ENCODE measurements at places on chromosomes 13 and 19.

GRCh38 chr19:31992750-31993149 lies 352.7 kb upstream of the ZNF507 start:
- no peak for DNase-seq

DNA sequence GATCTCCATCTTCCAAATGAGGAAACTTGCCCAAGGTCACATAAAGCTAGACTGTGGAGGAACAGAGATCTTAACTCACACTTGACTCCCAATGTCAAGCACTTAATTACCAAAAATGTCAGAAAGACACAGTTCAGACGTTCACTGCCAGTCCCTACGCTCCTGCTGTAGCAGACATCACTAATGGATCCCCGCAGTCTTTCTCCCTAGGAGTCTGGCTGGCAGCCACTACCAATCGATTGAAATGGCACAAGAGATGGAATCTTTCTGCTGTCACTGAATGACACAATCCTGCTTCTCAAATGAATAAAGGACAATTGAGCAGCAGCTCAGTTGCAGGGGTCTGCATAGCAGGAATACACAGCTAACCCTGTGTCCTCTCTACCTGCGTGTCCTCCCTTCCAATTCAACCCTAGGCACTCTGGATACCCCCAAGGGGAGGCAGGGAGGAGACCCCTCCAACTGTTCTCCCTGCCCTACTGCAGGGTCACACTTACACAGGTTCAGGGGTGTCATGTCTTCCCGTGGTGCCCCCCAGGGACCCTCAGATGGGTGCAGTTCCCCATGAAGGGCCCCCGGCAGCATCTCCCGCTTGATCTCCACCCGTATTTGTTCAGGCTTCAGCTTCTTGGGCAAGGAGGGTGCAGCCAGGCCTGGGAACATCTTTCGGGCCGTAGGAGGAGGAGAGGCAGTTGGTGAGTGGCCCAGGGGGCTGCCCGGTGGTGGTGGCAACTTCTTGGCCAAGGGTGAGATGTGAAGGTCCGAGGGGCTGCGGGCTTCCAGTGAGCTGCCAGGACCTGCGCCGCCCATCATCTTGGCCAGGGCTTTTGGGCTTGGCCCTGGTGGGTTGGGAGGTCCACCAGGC lies 7.9 kb upstream of the AKAP8L start:
- DNase-seq, result no peak

DNA sequence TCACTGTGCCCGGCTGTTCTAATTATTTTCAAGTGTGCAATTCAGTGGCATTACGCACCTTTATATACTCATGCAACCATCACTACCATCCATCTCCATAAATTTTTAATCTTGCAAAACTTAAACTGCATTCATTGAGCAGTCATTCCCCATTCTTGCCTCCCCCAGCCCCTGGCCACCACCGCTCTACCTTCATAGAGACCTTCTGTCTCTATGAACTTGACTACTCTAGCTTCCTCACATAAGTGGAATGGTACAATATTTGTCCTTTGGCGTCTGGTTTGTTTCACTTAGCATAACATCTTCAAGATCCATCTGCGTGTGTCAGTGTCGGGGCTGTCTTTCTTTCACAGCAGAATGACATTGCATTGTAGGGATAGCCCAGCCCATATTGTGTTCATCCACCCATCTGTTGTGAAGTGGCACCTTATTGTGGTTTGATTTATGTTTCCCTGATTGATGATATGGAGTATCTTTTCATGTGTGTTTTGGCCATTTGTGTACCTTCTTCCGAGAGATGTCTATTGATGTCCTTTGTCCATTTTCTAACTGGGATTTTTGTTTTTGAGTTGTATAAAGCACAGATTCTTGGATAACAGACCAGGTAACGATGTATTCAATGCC lies 64.8 kb upstream of the FLT1 start:
- no peak for DNase-seq

GRCh38 chr13:46006688-46007452 lies 45.7 kb downstream of the ZC3H13 start:
- DNase-seq, result no peak

DNA sequence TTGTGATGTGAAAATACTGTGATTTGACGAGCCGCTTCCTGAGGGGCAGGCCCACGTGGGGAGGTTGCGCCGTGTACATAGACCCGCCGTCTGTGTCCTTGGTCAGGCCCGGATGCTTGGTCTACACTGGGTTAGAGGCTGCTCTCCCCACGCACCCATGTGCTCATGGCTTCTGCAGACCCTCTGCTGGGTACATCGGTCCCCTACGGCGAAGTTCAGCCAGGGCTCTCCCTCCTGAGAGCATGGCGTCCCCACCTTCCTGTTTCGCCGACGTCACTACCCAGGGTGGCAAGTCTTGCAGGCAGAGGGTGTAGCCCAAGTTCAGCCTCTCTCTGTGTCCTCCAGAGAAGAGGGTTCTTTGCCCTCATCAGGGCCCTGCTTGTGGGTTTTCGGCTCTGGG lies 11.0 kb downstream of the COMP start:
- DNase-seq, result no peak

GRCh38 chr13:51267622-51268021 lies 45.4 kb downstream of the FAM124A start:
- no peak for DNase-seq

DNA sequence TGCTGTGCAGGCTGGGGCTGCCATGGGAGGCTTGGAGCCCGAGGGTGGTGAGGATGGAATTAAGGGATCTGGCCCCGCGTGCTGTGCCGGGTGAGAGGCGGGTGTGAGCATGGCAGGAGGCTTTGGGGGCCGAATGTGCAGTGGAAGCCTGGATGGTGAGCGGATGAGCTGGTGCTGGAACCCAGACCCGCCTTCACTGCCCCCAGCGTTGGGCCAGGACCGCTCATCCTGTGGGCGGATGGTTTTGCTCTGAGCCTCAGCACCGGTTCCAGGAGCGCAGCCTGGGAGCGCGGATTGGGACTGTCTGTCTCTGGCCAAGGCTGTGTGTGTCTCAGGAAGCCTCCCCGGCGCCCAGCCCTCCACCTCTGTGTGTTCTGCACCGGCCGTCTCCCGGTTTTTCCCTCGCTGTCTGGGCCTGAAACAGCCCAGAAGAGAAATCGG lies 16.7 kb downstream of the KDM4B start:
- no peak for DNase-seq

DNA sequence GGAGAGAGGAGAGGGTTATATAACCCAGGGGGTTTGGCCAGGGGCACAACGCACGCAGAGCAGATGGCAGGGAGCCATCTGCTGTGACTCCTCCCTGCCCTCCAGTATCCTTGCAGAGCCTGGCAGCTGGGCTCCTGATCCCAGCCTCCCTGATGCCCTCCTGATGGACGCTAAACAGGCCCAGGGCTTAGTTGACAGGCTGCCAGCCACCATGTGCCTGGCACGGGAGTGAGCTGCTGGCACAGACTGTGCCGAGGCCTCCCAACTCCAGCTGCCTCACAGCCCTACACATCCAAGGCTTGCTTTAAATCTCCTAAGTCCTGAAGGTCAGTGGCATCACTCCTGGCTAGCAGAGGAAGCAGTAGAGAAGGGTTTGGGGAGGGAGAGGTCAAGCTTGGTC lies 16.7 kb downstream of the SYDE1 start:
- peak; percentile 73 for DNase-seq

DNA sequence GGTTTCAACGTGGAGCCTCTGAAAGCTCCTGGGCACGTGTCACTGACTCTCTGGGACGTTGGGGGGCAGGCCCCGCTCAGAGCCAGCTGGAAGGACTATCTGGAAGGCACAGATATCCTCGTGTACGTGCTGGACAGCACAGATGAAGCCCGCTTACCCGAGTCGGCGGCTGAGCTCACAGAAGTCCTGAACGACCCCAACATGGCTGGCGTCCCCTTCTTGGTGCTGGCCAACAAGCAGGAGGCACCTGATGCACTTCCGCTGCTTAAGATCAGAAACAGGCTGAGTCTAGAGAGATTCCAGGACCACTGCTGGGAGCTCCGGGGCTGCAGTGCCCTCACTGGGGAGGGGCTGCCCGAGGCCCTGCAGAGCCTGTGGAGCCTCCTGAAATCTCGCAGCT lies 2.3 kb downstream of the ARL11 start:
- DNase-seq, result no peak
